ENCODE measurements at places on chromosomes 5 and 9.

- no peak for DNase-seq
These were observed 103.9 kb upstream of the MEGF10 start for GRCh38 chr5:127186657-127187056.

DNA sequence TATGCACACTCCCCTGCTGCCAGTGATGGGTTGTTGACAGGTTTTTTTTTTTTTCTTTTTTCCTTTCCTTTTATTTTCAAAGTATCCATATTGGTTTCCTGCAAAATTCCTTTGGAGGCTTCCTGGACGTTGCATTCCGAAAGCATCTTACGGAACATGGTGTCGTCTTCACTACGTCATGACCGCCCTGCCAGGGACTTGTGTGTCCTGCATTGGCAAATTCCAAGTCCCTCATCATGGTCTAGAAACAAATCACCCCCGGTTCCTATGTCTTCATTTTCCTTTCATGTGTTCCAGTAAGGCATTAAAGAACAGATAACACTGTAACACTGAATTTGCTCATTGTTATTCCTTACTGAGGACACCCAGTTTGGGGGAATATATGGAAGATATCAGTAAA lies 35.0 kb upstream of the ADAMTSL1 start:
- no peak for DNase-seq

DNA sequence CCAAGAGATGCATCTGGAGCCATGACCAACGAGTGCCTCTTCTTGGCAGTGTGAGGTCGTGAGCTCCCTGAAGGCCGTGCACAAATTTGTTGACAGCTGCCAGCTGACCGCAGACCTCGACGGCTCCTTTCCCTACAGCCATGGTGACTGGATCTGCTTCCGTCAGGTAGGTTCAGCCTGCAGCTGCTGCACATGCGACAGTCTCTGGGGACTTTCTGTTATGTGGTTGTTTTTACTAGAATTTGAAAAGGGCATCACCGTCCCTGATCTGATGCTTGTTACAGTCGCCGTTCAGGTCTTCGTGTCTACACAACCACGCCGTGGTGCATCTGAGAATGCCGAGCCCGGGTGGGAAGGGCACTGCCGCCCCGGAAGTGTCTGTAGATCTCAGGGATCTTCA lies 36.5 kb upstream of the LRRC14B start:
- DNase-seq = no peak

DNA sequence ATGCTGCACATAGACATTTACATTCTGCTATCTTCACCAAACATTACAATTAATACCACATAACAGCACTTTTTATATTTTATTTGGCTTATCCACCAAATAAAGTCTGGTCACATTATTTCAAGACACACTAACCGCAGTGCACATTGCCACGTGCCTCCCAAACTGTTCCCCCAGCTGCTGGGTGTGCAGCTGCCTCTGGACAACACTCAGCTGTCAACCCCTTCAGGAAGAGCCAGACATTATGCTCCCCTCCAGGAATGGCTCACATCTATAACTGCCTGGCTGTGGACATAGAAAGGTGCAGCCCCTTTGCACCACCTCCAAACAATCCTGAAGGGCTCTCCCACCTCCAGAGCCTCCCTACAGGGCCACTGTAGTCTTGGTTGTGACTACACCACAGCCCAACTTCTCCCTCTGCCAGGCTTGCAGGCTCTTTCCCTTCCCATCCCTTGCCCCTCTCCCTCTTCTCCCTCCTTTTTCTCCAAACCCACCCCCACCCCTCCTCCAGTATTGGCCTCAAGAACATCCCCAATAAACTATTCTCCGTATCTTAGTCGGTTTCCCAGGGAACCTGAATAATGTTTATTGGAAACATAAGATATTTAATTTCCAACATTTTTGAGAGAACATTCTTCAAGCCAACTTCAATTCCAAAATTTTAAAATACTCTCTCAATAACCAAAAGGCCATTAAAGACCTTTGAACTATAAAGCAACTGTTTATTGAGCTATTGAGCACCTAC lies 372.3 kb downstream of the CTNND2 start:
- no peak for DNase-seq

- DNase-seq = no peak
These were observed 50.5 kb downstream of the ELAVL2 start for GRCh38 chr9:23775549-23775948.

GRCh38 chr9:110258690-110259091 lies 2.4 kb upstream of the TXN start:
- DNase-seq = no peak

GRCh38 chr9:99050924-99051323 lies 54.0 kb upstream of the TGFBR1 start:
- no peak for DNase-seq

DNA sequence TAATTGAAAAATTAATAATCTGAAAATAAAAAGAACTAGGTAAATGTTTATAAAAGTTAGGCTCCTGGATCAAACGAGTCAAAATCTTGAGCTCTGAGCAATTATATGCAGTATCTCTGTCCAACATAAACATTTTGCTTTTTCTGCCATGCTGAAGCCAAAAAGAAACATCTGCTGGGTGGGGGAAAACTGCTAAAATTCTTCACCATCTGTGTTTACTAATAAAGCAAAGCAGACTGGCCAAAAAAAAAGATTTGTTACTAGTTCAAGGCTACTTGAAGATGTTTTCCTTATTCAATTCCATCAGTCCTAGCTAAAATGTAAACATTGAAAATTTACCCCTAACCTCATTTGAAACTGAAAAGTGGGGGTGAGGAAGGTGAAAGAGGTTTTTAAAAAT lies 29.7 kb downstream of the GTF3C4 start:
- DNase-seq = no peak

DNA sequence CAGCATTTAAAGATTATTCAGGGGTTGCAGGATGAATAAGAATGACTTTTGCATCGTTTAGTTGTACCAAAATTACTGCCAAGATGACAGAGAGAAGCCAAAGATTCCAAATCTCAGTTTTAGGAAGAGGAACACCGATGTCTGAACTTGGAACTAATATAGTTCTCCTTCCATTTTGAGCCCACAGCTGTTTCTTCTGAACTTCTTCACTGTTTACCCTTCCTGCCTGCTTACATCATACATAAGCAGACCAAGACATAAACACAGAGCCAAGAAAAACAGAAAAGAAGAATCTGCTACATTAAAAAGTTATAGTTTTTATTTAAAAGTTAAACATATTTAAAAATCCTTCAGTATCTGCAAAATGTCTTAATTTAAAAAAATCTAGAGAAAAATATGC lies 146.9 kb upstream of the RAPGEF1 start:
- DNase-seq = no peak

GRCh38 chr5:178690208-178690607 lies 40.3 kb downstream of the ZNF354A start:
- DNase-seq = no peak

GRCh38 chr5:169050146-169050571 lies 250.8 kb downstream of the SLIT3 start:
- no peak for DNase-seq

DNA sequence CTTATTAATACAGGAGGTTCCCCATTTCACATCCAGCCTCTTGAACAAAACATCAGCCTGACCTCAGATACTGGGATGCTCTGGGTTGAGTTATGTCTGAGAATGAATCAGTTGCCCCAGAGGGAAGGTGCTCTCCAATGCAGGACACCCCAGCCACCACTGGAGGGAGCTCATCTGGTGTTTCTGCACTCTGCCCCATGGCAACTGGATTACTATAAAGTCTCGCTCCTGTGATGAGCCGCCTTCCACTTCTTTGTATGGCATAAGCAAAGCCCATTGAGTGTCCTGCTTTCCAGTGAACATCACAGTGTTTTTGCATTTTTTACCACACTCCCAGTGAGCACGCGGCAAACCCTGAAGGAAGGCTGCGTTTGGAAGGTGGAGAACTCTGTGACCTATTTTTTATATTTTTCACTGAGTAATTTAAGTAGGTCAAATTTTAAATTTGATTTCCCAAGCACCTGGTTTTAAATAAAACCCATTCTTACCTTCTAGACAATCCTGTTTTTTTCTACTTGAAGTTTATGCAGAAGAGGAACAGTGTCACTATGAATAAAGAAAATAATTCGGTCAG lies 176.9 kb upstream of the WWC1 start:
- no peak for DNase-seq

DNA sequence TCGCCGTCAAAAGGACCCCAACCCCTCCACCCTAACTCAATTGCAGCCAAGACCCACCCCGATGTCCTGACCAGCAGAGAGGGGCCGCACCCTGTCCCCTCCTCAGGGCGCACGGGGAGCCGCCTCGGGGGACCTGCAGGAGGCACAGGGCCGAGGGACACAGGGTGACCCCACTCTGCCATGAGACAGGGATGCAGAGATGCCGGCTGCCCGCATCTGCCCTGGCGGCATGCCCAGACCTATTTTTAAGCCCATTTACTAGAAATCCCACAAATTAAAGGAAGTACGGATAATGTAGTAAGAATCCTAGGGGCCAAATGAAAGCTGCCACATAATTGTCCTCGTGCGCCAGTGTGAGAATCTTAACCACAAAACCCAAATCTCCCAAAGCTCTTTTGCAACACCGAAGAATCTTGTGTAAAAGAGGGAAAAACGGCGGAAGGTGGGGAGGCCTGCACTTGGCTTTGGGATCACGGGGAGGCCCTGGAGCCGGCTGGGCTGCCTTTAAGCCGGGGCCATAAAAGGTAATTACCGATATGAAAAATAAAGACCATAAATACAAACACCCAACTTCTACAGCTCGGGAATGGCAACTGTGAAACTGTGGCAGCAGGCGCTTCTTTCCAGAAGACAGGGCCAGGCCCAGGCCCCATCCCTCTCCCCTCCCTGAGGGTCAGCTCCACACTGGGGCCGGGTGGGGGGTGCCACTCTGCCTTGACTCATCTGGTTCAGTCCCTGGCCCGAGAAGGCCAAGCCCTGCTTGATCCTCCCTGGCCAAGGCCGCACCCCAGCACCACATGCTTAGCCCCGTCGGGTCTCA lies 35.0 kb downstream of the NACC2 start:
- DNase-seq = peak; percentile 56

DNA sequence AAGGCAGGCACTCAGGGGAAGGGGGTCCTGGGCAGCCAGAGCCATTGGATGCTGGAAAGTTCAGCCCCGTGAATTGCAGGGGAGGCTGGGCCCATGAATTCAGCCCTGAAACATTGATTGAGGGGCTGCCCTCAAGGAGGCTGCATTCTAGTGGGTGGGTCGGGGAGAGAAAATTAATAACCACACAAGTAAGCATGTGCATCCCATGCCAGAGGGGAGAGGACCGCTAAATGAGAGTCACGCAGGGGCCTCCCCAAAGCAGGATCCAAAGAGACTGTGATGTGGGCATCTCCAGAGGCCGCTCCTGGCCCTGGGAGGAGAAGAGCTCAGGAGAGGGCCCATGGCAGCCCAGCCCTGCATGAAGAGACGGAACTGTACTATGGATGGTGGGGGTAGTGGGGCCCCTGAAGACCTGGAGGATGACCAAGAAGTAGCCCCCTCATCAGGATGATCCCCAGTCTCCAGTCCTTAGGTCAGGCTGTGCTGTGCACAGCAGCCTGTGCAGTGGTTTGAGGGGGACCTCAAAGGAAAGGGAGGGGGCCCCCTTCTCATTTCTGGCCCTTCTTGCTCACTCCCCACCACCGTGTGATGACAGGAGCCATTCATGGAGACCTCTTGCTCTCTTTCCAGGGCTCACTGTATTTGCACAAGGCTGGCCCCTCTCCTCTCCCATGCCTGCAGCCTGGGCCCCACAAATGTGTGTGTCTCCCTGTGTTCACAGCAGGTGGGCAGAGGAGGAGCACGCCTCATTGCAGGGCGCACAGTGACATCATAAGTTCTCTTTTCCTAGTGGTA lies 233.6 kb upstream of the IRX1 start:
- peak; percentile 15 for DNase-seq

GRCh38 chr5:153613144-153613543 lies 122.7 kb downstream of the GRIA1 start:
- DNase-seq = no peak

- no peak for DNase-seq
These were observed 61.0 kb downstream of the SUB1 start for GRCh38 chr5:32646061-32646969.

GRCh38 chr9:22169243-22169642 lies 160.1 kb upstream of the CDKN2B start:
- no peak for DNase-seq

DNA sequence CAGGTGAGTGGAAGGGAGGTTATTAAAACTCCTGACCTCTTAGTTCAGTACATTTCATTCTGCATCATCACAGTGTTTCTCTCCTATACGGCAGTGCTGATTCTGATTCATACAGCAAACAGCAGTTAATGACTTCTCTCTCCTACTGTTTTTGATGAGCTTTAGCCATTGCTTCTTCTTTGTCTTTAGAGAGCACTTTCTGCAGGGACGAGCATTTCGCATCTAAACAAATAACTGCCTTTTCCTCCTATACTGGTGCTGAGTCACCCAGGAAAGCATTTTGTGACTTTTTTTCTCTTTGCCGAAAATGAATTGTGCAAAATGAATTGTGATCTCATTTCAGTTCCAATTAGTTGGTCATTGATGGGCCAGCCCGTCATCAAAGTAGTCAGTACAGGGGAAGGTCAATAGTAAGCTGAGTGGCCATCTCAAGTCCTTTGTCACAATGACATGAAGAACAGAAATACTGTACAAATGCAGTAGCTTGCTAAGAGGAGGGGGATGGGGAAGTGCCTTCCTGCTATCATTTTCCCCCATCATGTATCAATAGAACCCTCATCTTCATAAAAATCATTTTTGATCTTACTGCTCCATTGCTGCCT lies 98.5 kb downstream of the INSYN2B start:
- DNase-seq = no peak

- no peak for DNase-seq
These were observed 18.3 kb upstream of the IL13 start for GRCh38 chr5:132639706-132640130.

All from sigmoid colon (tissue), 7 donors.